ENCODE measurements at places on chromosomes 7 and 10.

DNA sequence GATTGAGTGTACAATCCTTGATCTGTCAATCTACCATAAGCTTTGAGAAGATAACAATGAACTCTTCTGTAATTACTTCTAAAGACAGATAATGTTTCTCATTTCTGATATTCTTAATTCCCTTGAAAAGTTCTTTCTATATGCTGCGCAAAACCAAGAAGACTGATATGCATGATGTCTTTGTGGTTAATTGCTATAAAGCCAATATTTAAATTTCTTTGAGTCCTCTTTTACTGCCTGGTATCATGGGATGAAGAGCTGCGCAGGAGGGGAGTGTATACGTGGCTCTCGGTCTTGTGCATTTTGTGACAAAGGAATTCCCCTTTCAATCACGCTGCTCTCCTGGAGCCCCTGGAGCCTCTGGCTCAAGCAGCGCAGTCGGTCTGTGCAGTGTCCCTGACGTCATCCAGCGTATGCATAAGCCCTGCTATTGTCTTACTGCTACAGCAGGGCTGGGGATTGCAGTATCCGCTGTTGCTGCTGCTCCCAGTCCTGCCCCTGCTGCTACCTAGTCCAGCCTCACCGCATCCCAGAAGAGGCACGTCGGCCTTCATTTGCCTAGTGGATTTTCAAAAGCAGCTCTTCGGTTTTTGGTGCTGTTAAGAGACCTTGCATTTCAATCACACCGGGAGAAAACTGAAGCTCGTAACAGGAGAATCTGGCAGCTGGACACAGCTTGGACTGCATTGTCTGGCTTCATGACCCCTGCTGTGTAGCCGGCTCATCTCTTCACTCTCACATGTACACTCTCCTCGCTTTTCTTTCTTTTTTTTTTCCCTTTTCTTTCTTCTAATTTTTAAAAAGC, 66.7 kb downstream of the ST7 start:
- DNase-seq = peak; percentile 73

GRCh38 chr10:59517341-59517899, 155.1 kb upstream of the FAM13C start:
- no peak for DNase-seq

GRCh38 chr7:71633551-71634008, 501.6 kb downstream of the GALNT17 start:
- no peak for DNase-seq

DNA sequence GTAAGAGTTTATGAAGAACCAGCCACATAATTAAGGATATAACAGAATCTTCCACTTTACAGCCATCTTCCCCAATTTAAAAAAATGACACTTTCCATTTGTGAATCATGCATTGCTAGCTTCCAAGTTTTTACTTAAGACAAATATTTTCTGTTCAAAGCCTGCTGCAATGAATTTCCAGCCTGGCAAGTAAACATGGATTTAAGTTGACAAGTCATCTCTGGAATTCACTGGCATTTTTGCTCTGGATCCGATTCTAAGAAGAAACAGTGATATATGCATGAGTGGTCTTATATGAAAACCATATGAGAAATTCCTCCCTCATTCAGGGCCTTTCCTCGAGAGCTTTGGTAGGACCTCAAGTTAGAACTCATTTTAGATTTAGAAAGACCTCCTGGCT, 116.1 kb upstream of the CDCA7L start:
- no peak for DNase-seq

DNA sequence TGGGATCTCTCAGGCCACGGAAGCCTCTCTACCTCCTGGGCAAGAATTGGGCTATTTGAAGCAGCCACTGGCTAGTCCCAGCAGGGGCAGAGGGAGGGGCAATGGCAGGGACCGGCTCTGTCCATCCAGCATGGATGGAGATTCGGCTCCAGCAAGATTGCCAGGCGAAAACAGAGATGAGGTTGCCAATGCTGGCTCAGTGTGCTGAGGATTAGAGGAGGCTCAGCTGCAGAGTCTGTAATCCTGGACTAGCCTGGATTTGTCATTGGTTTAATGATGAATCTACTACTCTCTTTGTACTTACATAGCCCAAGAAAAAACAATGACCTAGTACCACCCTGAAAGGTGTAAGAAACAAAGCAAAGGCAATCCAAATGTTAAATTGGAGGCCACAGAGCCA, 112.2 kb upstream of the PDCD4 start:
- no peak for DNase-seq

GRCh38 chr10:116768786-116769185, 26.4 kb upstream of the HSPA12A start:
- no peak for DNase-seq

GRCh38 chr7:76238326-76238725, 36.6 kb downstream of the SRRM3 start:
- no peak for DNase-seq

- DNase-seq = no peak
These were observed 300.0 kb upstream of the SP8 start for GRCh38 chr7:21086688-21087087.

- DNase-seq = peak; percentile 78
These were observed 1.9 kb downstream of the HHEX start for GRCh38 chr10:92691591-92692079.

DNA sequence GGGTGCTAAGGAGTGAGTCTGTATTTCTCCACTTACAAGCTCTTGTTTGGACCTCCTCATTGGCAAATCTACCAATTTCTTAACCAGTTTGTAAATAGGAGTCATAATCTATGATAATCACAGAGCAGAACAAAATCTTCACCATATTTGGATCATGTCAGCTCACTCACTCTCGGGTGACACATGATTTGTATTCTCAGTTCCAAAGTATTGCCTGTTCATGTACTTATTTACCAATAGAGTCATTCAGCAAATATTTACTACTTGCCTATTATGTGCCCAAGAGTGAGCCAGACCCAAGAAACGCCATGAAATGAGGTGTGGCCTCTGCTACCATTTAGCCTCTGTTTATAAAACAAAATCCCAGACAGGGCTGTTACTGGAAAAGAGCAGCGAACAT, 114.8 kb downstream of the TSPAN12 start:
- no peak for DNase-seq

DNA sequence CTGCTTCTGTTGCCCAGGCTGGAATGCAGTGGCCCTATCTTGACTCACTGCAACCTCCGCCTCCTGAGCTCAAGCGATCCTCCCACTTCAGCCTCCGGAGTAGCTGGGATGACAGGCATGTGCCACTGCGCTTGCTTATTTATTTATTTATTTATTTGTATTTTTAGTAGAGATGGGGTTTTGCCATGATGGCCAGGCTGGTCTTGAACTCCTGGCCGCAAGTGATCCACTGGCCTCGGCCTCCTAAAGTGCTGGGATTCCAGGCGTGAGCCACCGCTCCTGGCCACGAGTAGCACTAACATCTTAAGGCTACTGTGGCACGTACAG, 70.9 kb downstream of the CARD11 start:
- DNase-seq = peak; percentile 10

DNA sequence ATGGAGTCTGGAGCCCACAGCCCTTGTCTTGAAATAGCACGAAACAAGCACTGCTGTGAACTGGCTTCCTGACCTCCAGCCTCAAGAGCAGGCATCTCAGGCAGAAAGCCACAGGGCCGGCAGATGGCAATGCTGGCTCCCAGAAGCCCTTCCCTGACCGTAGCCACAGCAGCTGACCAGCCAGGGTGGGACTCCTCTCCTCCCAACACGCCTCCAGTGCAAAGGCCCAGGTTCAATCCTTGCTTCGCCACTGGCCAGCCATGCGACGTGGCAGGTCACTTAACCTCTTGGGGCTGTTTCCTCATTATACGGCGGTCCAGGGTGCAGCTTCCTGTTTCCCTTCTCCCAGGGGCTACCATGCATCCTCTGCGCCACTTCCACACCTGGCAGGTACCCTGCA, 12.8 kb downstream of the PRKAG2 start:
- no peak for DNase-seq

- DNase-seq = no peak
These were observed 82.6 kb upstream of the ZMIZ1 start for GRCh38 chr10:78985973-78986818.

DNA sequence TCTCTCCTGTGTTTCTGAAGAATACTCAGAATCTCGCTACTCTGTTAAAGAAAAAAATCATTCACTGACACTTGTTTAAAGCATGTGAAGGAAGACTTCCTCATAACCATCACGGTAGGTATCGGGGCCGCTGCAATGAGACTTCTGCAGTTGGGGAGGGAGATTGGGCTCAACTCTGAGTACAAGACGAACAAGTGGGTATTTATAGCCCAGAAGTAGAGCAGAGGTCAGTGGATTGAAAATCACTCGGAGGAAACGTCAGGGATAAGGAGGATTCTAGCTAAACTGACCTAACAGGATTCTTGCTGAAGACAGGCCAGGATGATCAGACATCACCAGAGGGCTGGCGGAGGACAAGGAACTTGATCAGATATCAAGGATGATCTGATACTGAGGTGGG, 33.3 kb downstream of the ITPRIP start:
- no peak for DNase-seq

- DNase-seq = no peak
These were observed 173.2 kb upstream of the MTPN start for GRCh38 chr7:136150311-136150710.

DNA sequence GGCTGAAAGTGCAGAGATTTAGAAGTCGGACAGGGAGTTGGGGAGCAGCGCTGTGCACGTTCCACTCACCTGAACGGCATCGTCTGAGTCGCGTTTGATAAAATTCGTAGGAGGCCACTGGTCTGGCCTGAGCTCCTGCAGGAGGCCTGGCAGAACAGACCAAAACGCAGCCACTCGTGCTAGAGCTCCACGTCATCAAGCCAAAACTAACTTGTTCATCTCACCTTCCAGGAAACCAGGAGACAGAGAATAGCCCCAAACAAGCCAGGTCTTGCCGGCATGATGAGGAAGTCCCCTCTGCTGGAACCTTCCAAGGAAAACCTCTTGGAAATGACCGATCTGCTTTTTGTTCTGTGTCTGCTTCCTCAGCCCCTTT, 43.4 kb upstream of the DNAJB6 start:
- no peak for DNase-seq

DNA sequence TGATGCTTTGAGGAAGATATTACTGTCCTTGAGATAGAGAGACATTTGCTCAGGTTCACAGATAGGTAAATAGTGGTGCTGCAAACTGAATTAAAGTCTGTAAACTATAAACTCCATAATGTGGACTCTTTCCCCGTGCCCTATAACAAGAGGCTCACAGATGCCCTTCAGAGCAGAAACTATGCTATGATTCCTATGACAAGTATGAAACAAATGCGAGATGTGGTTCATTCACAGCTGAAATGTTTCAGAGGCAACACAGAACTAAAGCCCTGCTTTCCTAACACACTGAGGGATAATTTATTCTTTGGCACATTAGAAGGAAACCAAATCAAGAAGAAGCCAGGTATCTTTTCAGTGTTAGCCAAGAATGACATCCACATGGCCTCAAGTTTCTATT, 13.4 kb downstream of the CHUK start:
- no peak for DNase-seq

- no peak for DNase-seq
These were observed 83.6 kb upstream of the ABI1 start for GRCh38 chr10:26944261-26944882.

DNA sequence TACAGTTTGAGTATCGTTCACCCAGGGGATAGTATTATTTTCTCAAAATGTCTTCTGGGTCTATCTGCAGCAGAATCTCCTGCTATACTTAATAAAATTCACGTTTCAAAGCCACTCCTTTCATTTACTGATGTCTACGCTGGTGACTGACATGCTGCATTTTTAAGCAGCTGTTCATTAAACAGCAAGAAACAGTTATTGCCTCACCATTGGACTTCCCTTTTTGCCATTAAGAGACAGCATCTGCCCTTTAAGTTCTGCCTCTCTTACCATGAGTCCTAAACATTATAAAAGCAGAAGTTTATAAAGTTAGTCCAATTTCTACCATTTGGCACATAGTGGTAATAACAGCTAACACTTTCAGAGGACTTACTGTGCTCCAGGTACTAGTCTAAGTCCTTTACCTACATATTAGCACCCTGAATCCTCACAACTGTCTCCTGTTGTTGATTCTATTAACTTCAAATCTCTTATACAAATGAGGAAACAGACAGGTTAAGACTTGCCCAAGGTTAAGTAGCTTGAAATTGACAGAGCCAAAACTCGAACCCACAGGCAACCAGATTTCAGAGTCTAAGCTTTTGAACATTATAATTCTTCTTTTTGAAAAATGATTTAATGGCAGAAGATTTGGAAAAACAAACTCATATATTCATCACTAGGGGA, 169.5 kb downstream of the SNX13 start:
- DNase-seq = no peak

GRCh38 chr7:101985057-101985902, 167.9 kb downstream of the CUX1 start:
- DNase-seq = peak; percentile 44

- DNase-seq = no peak
These were observed 183.6 kb downstream of the PLXNA4 start for GRCh38 chr7:132392713-132393112.

DNA sequence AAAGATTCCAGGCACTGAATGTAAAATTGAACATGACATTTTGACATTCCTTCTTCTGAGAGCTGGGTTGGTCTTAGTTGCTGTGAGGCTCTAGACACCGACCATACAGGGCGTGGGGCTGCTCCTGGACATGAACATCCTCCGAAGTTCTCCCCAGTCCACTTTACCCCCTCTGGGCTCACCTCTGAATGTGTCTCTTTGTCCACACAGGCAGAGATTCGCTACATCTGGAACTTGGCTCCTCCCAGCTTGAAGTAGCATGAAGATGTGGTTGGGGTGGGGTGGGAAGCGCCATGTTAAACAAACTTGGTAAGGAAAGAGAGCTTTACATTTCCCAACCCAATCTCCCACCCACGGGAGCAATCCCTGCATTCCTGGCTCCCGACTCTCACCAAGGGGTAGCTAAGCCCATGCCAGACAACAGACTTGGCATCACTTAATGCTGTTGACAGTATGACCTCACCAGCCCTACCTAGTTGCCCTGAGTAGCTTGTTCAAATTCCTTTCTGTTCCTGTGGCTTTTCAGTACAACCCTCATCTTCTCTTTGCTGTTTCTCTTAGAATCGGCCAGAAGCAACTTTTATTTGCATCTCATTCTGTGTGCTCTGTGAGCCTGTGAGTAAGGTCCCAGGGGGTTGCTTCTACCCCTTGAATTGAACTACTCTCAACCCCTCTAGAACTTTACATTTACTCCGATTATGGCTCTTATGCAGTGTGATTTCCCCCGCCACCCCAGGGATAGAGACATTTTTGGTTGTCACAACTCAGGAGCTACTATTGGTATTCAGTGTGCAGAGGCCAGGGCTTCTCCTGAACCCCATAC, 211.4 kb downstream of the SEC23IP start:
- DNase-seq = no peak

All from tibial artery (tissue), 4 donors.